ENCODE measurements at places on chromosomes 2 and 18.
A peak's percentile ranks its signal among the peaks of the same experiment; 100 is the strongest.

- no peak for DNase-seq
Measured at GRCh38 chr18:10213526-10213925, 240.9 kb upstream of the APCDD1 start.

GRCh38 chr2:161436411-161436810 lies 20.3 kb downstream of the TBR1 start:
- DNase-seq = no peak

- no peak for DNase-seq
Measured at GRCh38 chr18:55544014-55544413, 44.0 kb downstream of the TCF4 start.

DNA sequence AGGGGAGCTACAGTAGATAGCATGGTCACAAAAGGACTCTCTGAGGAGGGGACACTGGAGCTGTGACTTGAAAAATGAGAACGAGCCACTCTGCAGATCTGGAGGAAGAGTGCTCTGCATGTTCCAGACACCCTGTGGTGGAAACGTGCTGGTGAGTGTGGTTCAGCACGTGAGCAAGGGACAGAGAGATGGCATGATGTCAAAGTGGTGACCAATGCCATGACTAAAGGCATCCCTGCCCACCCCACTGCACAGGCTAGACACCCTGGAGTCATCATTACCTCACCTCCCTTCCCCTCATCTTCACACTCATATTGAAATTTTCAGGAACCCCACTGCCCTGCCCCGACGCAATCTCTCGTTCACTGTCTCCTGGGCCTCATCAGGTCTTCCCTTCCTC lies 56.5 kb downstream of the SLC4A5 start:
- no peak for DNase-seq

- no peak for DNase-seq
Measured at GRCh38 chr18:59038295-59039039, 101.2 kb upstream of the SEC11C start.

GRCh38 chr2:174013315-174013751 lies 48.2 kb upstream of the SP3 start:
- no peak for DNase-seq

DNA sequence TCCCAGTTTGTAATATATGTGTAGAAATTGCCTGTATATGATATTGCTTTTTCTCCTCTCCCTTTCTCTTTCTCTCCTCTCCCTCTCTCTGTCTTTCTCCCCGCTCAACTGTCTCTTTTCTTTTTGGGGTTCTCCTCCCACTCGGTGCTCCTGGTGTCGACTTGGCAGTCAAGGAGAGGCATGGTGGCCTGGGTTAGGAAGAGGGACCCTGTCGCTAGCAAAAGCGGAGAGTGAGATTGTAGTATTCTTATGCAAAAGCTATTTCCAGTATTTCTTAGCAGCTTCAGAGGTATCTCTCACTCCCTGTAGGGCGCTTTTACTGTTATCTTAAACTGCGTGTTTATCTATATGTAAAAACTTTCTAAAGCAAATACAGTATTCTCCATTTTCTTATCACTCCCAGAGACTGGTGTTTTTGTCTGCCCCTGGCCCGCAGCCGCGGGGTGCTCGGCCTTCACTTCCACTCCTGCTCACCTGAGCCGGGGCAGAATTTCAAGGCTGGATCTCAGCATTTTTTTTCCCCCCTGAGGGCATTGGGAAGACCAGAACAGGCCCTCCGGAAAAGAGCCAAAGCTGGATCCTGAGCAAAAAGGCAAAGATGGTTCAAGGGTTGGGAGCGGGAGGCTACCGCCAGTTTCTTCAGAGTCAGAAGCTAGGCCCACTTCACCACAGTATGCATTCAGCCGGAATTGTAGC lies 4.3 kb downstream of the SIX3 start:
- no peak for DNase-seq

DNA sequence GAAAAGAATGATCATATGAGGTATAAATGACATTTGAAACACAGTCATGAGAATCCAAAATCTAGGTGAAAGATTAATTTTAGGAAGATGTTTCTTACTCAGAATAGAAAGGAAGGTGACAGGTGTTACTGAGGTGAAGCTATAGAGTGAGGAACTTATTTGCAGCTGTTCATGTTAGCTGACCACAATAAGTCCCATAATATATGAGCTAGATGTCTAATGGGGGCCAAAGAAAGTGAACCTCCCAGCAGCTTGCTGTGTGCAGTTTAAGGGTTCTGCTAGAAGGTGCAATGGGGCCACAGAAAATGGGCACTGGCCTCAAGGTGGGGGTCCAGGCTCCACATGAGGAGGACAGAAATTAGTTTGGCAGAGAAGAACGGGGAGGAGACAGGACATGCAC lies 1374.9 kb upstream of the CRIM1 start:
- no peak for DNase-seq

GRCh38 chr2:11342551-11343367 lies 1.7 kb downstream of the ROCK2 start:
- DNase-seq = no peak

DNA sequence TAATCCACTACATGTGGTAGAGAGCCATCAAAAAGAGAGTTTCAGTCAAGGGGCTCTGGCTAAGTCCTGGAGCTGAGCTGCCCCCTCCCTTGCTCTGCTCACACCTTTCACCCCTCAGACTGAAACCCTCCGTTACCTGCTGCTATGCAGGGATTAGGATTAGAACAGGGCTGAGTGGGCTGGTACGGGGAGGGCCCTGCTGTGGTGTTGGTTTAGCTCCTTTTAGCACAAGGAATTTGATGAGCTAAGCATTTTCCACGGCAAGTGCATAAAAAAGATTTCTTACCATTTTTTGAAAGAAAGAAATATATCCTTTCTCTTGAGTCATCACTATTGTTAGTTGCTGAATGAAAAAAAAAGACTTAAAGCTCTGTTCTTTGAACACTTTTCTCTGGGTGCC lies 46.3 kb downstream of the TCF7L1 start:
- no peak for DNase-seq

- DNase-seq = no peak
Measured at GRCh38 chr18:46688853-46689525, 32.0 kb upstream of the LOXHD1 start.

GRCh38 chr2:53036196-53036595 lies 731.4 kb upstream of the CHAC2 start:
- DNase-seq = no peak

- peak; percentile 12 for DNase-seq
Measured at GRCh38 chr2:40554665-40555294, 102.9 kb upstream of the SLC8A1 start.

- DNase-seq = no peak
Measured at GRCh38 chr2:59706729-59707128, 846.7 kb downstream of the BCL11A start.

DNA sequence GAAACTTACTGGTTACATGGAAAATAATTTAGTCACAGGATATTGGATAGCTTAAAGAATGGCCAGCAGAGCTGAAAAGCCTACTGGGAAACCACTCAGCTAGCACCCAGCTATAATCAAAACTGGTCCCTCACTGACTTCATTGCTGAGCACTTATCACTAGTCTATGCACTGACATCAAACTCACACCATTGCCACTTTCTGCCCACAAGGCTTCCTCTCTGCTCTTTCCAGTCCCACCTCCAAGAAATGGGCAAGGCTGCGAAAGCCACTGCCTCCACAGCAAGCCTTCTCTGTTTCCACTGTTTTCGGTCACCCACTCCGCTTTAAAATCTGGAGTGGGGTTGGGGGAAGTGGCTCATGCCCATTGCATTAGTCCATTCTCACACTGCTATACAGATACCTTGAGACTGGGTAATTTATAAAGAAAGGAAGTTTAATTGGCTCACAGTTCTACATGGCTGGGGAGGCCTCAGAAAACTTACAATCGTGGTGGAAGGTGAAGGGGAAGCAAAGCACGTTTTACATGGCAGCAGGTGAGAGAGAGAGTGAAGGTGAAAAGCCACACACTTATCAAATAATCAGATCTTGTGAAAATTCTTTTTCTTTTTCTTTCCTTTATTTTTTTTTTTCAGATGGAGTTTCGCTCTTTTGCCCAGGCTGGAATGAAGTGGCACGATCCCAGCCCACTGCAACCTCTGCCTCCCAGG lies 77.0 kb upstream of the CERS6 start:
- DNase-seq = no peak

DNA sequence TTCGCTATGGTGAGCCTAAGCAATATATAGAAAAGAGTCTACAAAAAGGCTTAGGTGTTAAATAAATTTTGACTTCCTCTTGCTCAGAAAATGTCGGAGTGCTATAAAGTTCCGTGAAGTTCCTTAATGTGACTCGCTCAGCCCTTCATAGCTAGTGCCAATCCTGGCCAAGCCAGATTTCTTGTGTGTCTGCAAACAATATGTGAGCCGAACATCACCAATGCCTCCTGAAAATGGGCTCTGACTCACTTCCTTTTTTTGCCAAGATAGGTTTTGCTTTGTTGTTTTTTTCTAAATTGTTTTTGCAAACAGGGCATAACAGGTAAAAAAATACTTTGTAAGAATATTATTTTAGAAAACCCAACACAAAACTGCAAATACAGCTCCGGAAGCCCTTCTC lies 26.1 kb downstream of the CDC42EP3 start:
- DNase-seq = no peak

GRCh38 chr2:67041051-67041450 lies 356.1 kb upstream of the ETAA1 start:
- DNase-seq = no peak

DNA sequence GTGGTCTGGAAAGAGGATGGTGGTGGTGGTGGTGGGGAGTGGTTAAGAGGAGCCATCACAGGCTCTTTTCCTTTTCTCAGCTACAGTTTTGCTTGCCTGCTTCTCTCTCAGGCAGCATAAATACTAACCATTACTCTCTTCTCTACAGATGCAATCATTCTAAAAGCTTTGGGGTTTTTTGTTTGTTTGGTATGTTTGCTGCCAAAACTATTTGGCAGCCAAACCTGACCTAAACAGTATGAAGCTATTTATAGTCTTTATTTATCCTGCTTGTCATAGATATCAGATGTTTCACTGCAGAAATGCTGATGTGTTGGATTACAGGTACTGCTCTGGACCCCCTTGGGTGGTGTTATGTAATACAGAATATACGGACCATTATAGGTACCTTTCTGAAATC lies 15.3 kb downstream of the SIX3 start:
- no peak for DNase-seq

DNA sequence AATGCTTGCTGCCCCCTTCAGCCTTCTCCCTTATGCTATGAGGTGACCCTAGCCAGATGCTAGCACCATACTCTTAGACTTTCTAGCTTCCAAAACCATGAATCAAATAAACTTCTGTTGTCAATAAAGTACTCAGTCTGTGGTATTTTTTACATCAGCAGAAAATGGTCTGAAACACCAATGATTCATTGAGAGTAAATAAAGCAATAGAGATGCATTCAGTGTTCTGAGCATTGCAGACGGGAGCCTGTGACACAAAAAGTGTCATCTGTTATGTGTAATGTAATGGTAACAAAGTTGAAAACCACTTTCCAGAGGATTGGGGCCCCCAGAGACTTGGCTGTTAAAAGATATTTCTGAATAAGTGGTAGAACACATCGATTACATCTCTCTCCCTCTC lies 758.0 kb upstream of the NRXN1 start:
- DNase-seq = no peak

DNA sequence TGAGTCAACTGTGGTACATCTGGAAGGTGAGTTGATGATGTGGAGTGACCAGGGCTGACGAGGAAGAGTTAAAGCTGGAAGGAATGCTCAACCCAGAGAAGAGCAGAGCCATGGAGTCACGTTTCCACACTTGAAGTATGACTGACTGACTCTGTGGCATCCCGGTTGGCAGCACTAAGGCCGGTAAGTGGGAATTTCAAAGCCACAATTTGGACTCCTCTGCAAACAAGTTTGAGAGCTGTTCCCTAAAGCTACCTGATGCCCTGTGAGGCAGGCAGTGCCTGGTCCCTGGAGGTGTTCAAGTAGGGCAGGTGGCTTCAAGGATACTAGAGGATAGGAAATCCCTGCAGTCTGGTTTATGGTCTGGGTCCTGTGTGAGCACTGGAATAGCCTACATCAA lies 69.3 kb upstream of the ITGB6 start:
- no peak for DNase-seq

- DNase-seq = no peak
Measured at GRCh38 chr2:234682492-234683228, 185.8 kb upstream of the ARL4C start.

DNA sequence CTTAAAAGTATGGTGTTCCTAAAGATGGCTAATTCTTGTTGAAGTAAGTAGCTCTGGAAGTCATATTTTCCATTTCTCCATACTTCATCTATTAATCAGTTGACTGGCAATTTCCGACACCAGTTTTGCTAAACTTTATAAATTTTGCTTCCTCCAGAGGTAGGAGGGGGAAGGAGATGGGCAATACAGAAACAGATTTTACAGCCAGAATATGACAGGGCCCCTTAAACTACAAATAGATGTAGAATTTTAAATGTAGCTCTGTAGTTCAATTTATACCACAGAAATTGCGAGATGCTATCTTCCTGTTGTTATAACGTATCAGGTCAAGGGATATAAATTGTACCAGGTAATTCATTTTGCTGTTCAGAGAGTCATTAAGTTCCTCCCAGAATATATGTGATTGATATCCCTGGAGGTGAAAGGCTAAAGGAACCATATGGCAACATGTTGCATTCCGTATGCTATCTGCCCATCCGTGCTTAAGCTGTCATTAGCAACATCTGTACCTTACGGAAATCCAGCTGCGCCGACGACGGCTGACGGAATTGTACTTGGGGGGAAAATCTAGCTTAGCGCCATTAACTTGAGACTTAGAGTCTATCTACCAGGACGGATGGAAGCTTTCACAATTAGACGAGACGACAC lies 8.4 kb upstream of the NR4A2 start:
- no peak for DNase-seq

DNA sequence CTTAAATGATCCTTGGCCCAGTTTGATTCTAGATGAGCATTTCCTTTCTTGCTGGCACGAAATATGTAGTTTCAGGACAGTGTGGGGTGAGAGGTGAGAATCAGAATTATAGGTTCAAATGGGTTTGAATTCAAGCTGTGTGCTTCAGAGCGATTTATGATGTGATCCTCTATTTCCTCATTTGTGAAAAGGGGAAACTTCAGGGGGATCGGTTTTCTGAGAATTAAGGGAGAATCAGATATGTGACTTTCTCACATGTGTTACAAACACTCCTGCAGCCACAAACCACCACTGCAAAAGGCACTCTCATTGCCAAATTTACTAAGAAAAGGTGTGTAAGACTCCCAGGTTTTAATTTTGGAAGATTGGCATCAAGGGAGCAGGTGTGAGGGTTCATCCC lies 24.4 kb downstream of the HK2 start:
- no peak for DNase-seq

GRCh38 chr2:212667751-212668316 lies 129.2 kb upstream of the ERBB4 start:
- no peak for DNase-seq

- DNase-seq = no peak
Measured at GRCh38 chr2:169845016-169845415, 17.8 kb downstream of the UBR3 start.

GRCh38 chr18:62992877-62993365 lies 277.6 kb downstream of the PHLPP1 start:
- DNase-seq = no peak

Data from activated CD4-positive, CD25-positive, alpha-beta regulatory T cell (primary cell).